Skin of body (tissue), 3 donors: ENCODE measurements at places on chromosomes 1 and 21. TPM values are rescaled to one million over a fixed set of nuclear protein-coding genes. Genes with fewer than 3 reads are reported as not detected.

CRB1 gene
- 0.39 TPM for total RNA-seq

ETV3L gene
- not detected for total RNA-seq

FDPS gene
- 139 TPM for total RNA-seq

GRCh38 chr1:170729225-170730002 lies 65.5 kb downstream of the PRRX1 start:
- no peak for DNase-seq

- DNase-seq = no peak
These were observed 684 bp downstream of the PPIH start for GRCh38 chr1:42658877-42659337.

DNA sequence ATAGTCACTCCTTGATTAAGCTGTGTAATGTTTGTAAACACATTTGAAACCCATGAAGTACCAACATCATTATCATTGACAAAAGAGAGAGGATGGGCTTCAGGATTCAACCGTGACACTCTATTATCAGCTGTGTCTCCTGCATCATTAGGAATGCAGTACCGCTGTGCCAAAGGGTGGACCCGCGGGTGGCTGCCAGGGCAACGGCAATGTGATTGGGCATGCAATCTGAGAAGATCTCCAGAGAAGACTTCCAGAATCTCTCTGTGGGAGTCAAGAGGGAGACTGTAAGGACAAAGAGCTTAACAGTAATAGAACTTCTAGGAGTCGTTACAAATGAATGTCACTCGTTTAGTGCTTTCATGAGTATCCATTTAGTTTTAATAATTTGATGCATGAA lies 97.9 kb downstream of the USH2A start:
- no peak for DNase-seq

DNA sequence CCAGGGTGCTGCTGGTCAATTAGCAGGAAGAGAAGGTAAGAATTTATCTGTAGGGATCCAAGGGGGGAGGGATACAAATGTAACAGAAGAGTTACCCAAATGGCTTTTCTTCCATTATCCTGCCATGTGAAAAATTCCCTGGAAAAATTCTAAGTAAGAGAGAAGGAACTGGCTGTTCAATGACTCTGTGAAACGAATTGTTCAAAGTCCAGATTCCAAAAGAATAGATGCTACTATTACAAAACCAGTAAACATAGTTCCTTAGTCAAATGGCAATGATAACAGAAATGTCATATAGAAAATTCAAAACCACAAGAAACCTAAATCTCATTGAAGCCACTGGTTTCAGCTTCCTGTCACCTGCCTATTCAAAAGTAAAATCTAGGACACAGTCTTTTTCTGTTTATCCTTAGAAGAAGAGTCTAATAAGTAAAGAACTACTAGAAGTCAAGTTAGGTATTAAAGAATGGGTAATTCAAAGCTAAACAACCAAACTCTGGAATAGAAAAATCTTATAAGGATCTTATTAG lies 102.6 kb downstream of the ZNF644 start:
- no peak for DNase-seq

DNA sequence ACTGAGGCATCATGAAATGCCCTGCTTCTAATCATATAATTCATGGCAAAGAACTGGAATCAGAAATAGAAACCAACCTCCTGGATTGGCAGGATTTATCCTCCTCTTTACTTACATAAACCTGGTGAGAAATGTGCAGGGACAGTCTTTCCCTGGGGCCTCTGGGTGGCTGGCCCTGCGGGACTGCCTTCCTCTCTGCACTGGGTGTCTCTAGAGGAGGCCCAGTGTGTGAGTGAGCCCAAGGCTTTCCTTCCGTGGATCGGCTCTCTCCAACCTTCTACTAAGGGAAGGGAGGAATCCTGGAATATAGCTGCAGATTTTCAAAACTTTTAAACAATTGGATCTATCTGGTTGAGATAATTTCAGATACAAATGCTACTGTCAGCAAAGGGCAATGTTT lies 11.4 kb upstream of the ATP1A1 start:
- no peak for DNase-seq

DNA sequence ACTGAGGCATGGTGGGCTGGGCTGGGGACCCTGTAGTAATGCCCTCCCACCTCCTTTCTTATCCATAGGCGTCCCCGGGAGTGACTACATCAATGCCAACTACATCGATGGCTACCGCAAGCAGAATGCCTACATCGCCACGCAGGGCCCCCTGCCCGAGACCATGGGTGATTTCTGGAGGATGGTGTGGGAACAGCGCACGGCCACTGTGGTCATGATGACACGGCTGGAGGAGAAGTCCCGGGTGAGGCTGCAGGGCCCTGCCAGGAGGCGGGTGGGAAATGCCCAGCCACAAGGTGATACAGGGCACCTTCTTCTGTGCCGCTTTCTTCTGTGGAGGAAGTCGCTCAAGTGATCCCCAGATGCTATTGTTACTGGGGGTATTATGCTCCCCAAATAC lies 32.3 kb upstream of the KDM4A start:
- DNase-seq = no peak
